ENCODE measurements at places on chromosomes 6 and 20.

- DNase-seq = no peak
These were observed 696.5 kb upstream of the CITED2 start for GRCh38 chr6:140070846-140071473.

- no peak for DNase-seq
These were observed 887 bp downstream of the TSPYL1 start for GRCh38 chr6:116278854-116279231.

DNA sequence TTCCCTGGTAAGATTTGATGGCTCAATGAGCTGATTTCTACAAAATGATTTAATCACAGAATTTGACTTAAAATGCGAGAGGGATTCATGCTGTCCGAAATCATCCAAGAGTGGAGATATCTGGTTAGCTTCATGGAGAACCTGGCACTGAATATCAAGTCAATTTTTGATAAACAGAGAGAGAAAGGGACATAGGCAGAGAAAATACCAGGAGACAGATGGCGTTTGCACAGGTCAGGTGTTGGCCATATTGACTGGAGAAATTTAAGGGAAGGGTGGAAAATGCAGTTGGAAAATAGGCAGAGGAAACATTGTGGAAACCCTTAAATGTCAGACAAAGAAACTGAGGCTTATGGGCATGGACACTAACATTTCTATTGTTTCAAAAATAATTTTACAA is 47.0 kb downstream of the BCAS1 start:
- no peak for DNase-seq

- DNase-seq = no peak
These were observed 92.8 kb downstream of the ESR1 start for GRCh38 chr6:151900256-151900655.

DNA sequence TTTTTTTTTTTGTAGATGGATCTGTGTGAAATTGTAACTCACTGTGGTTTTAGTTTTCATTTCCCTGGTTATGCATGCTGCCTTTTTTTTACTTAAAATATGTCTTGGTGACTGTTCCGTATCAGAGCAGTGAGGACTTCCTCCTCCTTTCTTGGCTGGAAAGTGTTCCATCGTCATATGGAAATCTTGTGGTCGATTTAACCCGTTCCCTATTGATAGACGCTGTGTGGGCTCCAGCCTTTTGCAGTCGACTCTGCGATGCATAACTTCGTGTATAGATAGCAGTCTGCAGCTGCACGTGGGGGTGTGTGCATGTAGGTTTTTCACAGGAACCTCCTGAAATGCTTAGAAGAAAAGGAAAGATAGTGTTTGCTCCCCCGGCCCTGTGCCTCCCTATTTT is 28.1 kb upstream of the PNPLA1 start:
- DNase-seq = no peak

DNA sequence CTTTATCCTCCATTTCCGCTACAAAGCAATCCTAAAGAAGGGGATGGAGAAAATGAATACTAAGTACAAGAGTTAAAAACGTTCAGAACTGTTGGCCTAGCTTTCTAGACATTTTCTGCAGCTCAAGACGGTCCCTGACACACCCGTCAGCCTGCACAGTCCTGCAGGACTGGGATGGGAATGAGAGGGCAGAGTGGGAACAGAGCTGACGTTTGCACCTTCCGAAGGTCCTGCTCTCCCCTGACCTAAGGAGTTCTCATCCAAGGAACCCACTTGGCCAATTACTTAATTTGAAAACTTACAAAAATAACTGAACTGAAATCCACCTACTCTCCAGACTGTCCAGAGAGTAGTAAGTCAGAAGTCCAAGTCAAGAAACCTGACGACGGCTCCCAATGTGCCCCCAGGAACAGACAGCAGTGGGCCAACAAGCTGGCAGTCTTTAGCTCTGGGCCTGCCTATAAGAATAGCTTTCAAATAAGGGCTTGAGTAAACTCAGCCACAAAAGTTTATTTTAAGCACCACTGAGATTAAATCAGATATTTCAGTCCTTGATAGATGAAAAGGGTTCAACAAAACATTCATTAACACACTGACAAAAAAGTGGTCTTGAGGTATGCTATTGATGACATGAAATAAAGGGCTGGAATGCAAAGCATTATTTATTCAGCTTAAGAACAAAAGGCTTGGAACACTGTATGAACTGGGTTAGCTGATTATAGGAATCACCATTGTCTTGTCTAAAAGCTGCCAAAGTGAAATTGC is 76.8 kb downstream of the CNKSR3 start:
- no peak for DNase-seq

DNA sequence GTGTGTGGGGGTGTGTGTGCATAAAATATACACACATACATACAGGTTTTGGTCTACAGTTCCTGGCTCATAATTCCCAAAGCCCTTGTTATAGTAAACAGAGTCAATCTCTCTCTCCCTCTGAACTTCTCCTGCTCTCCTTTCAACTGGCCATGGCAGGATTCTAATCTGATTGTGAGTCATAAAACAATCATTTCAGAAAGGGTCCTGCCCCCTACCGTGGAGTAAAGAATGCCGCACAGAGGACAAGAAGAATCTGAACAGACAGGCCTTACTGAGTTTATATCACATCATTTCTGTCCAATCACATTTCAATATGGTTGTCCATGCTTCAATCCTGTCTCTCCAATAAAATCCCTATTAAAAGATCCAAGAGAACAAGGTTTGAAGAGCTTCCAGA is 416.9 kb downstream of the FRK start:
- no peak for DNase-seq

DNA sequence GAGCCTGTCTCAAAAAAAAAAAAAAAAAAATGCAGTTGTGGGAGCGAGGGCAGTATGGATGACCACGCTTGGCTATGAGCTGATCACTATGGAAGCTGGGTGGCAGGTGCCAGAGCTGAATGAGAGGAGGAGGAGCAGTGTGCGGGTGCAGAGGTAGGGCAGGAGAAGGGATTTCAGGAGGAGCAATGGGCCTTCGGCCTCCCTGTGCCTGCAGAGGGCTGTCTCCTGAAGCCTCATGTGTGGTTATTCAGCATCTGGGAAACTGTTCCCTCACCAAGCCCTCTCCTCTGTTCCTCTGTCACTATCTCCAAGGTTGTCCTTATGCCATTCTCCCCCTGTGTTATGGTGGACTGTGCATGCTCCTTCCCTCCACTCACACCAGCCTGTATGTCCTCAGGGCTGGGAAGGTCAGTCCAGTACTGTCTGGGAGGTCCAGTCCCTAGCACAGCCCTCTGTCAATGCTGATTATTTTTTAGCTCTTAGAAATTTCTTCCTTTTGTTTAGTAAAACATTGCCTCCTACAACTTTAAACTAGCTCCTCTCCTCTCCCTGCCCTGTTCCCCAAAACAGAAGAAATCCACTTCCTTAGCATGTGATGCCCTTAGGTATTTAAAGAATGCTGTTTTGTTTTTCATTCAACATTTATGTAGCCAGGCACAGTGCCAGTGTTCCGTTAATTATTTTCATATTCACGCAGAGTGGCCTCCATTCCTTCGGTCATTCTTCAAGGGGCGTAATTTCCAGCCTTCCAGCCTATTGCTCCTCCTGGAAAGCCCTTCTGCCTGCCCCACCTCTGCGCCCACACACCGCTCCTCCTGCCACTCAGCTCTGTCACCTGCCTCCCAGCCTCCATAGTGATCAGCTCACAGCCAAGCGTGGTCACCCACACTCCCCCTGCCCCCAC is 48.9 kb downstream of the CNBD2 start:
- DNase-seq = no peak

GRCh38 chr6:17938901-17939300 is 48.5 kb downstream of the KIF13A start:
- DNase-seq = no peak

GRCh38 chr6:7136859-7137334 is 29.1 kb downstream of the RREB1 start:
- no peak for DNase-seq

DNA sequence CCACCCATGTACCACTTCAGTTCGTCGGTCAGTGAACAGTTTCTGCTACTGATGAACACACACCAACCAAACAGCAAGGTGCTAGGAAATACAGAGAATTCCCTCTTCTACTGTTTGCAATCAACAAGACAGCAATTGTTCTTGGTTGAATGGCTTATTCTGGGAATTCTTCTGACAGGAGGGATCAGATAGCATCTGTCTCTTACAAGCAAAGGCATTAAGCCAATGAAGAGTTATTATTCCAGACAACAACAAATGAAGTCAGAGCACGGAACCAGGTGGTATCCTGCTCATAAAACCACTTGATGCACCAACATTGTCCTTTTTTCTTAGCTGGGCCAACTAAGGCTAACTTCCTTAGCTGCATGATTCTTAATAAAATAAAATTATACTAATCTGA is 37.8 kb downstream of the PTPRK start:
- DNase-seq = no peak

DNA sequence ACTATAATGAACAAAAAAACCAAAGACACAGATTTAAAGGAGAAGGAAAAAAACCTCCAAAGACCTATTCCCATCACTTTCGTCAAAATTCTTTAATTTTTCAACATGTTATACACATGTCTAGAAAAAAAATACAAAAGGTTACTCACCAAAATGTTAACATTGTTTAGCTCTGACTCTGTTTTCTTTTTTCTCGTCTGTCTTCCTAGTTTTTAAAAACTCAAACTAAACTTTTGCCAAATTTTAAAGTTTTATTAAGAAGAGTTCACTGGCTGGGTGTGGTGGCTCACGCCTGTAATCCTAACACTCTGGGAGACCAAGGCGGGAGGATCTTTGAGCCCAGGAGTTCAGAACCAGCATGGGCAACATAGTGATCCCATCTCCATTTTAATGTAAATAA is 10.8 kb downstream of the MCUR1 start:
- no peak for DNase-seq

DNA sequence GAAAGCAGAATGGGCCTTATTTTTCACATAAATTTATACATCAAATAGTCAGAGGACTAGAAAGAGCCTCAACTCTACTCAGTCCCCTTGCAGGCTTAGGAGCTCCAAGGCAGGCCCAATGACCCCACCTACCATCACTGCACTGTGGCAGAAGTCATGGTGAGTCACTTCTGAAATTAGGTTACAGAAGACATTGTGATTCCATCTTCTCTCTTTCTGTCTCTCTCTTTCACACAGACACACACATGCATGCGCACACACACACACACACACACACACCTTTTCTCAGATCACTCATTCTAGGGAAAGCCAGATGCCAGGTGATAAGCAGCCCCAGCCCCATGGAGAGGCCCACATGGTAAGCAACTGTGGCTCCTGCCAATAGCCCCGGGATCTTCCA is 103.8 kb downstream of the C6orf118 start:
- no peak for DNase-seq

DNA sequence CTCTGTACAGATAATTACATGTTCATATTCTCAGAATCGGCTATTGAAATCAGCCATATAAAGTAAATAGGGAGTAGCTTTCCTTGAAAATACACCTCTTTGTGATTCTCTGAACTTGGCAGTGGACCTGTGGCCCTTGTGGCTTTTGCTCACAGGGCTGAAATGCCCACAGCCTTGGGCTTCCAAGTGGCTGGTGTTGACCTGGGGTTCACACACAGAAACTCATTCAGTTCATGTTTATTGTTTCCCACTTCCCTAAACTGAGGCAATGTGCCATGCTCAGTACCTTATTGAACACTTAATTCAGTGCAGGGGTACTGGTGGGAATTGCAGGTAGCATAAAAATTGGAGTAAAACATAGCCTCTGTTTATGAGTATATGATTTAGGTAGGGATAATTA is 19.1 kb upstream of the TULP4 start:
- no peak for DNase-seq

DNA sequence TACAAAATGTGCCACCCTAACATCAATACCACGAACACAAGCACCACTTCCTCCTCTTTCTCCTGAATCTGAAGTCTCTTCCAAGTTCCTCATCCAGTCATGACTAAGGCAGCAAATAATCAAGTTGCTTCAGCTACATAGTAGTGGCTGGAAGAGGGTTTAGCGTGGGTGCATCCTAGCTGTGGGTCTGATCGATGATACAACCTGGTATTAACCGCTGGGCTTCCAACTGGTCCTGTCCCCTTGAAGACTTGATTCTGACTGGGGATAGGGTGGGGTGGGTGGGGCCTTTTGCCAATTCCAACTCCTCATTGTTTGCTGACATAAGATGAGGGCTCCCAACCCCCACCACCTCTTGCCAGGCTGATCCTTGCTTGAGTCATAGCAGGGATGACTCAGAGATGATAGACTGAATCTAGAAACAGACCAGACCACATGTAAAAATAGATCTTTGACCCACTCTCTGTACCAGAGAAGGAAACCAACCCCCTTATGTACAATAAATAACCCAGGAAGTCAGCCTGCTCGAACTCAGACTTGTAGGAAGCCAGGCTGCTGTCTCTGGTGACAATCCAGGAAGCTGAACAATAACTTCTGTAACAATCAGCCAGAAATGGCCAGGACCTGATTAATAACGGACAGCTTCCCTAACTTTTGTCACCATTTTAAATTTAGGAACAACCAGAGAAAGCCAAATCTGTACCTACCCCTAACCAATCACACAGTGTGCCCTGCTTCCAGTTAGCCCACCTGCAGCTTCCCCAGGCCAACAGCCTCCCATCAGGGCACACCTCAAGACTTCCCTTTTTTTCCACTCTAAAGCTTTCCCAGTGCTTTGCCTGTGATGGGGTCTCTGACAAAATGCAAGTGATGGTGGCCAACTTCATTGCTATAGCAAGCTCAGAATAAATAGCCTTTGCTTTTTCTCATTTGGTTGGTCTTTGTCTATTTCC is 68.9 kb upstream of the FAM184A start:
- no peak for DNase-seq

- DNase-seq = no peak
These were observed 16.3 kb upstream of the FAM8A1 start for GRCh38 chr6:17583811-17584210.

GRCh38 chr6:118921084-118921483 is 13.9 kb downstream of the MCM9 start:
- DNase-seq = no peak

- no peak for DNase-seq
These were observed 221.4 kb downstream of the CDKAL1 start for GRCh38 chr6:20755631-20756030.

- no peak for DNase-seq
These were observed 17.8 kb upstream of the COL19A1 start for GRCh38 chr6:69848552-69848951.

Measured in esophagus squamous epithelium (tissue), 5 donors.